ENCODE measurements at places on chromosomes 6 and 20. TPM values are rescaled to one million over a fixed set of nuclear protein-coding genes. Genes with fewer than 3 reads are reported as not detected.

DNA sequence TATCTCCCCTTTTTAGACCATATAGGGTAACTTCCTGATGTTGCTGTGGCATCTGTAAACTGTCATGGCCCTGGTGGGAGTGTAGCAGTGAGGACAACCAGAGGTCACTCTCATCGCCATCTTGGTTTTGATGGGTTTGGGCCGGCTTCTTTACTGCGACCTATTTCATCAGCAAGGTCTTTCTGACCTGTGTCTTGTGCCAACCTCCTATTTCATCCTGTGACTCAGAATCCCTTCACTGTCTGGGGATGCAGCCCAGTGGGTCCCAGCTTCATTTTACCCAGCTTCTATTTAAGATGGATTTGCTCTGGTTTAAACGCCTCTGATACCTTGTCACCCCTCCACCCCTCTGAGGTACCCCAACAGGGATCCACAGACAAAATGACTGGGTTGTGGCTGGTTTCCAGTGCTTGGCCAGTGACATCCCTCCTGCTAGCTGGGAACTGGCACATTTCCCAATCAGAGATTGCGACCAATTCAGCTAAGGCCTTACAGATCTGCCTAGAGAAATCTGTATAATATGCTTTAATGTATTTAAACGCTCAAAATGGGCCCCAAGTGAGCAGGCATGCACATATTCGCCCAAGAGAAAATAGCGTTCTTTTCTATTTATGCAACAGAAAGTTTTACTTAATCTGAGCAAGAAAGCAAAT, 315.6 kb upstream of the QKI start:
- no peak for DNase-seq

DNA sequence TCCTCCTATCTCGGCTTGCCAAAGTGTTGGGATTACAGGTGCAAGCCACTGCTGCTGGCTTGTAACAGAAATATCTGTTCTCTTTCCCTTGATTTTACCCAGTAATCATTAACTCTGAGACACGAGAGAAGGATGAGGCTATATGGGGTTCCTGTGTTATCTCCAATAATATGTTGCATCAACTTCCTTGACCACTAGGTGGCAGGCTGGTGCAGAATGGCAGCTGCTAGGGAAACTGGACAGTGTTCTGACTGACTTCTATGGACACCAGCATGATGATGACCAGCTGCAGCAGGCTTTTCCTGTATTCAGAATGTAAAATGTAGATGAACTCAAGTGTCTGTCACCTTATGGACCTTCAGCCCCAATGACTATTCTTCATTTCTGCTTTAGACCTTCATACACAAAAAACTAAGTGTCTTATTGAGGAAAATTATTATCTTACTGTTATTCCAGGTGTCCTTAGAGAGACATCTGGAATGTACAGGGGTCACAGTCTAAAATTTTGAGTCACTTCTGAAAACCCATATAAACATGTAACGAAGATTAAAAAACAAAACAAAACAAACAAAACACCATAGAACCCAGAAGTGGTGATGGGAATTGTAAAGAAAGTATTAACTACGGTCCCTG, 20.4 kb upstream of the CD109 start:
- DNase-seq, result peak; percentile 88

GRCh38 chr20:20624914-20625313, 87.5 kb downstream of the RALGAPA2 start:
- DNase-seq, result no peak

GRCh38 chr6:28251661-28252008, 434 bp downstream of the ZKSCAN4 start:
- DNase-seq, result no peak

- DNase-seq, result no peak
These were observed 69.7 kb upstream of the PMEPA1 start for GRCh38 chr20:57779401-57780003.

DNA sequence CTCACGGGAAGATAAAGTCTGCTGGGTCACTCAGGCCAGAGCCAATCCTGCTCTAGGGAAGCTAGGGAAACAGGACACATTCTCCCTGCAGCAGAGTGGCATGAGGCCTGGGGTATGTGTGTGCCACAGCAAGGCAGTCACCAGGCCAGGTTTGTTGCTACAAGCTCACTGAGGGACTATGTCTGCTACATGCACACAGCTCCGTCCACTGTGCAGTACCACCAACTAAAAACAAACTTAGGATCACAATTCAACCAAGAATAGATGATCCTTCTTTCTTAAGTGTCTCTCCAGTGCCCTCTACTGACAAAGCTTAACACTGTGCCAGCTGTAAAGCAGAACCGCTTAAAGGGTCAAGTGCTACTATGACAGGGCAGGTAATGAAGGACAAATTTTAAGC, 192.5 kb downstream of the PTPRK start:
- no peak for DNase-seq

- no peak for DNase-seq
These were observed 789.3 kb downstream of the FRK start for GRCh38 chr6:115271434-115271833.

- DNase-seq, result no peak
These were observed 10.8 kb downstream of the ASXL1 start for GRCh38 chr20:32368925-32369324.

GRCh38 chr20:53077373-53078205, 105.4 kb downstream of the TSHZ2 start:
- DNase-seq, result no peak

GRCh38 chr6:163748036-163748435, 333.5 kb downstream of the QKI start:
- DNase-seq, result no peak

DNA sequence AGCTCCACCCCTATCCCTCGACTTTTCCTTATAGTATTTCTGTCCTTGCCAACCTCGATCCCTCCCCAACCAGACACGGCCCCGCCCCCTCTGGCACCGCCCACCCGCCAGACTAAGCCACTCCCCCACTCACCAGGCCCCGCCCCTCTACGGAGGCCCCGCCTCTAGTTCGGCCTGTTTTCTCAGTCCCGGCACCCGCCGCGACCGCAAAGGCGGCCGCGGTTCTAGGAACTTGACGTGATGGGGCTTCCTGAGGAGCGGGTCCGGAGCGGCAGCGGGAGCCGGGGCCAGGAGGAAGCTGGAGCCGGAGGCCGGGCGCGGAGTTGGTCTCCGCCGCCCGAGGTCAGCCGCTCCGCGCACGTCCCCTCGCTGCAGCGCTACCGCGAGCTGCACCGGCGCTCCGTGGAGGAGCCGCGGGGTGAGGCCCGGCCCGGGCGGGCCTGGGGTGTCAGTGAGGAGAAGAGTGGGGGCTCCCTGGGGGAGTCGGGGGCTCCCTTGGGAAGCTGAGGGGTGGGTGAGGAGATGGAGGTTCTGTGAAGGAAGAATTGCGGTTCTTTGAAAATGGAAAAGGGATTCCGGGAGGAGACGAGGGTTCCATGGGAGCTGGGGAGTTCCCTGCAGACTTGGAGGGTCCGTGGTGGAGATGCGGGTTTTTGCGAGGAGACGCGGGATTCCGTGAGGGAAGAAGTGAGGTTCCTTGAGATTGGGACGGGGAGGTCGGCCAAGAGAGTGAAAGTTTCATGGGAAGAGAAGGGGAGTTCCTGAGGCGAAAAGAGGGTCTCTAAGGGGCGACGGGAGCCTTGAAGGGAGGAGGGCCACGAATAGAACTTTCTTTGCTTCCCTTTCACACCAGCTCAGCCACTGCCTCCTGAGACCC, at the start of gene ACSS2:
TSS of gene ACSS2 (plus strand) at position 207 of the 877 bp plus-strand sequence. CDS start at position 241, 34 bp downstream.
- peak; percentile 100 for DNase-seq

DNA sequence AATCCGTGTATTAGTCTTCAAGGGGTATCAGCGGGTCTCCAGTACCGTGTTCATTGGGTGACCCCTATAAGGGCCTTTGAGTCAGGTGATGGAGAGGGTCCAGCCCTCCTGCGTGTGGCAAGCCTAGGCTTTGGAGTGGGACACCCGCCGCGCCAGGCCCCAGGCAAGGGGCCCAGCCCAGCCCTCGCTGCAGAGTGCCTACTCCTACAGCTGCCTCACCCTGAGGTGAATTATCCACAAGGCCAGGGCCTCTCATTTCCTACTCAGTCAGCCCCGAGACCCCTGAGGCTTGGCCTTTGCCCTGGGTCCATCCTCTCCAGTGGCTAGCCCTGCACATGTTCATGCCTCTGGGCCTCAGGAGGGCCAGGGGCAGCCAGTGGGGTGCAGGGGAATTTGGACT, 45.1 kb downstream of the TMEM242 start:
- no peak for DNase-seq

- no peak for DNase-seq
These were observed 1.2 kb upstream of the CALHM6 start for GRCh38 chr6:116459927-116460326.

GRCh38 chr6:122352981-122353664, 46.3 kb upstream of the HSF2 start:
- no peak for DNase-seq

DNA sequence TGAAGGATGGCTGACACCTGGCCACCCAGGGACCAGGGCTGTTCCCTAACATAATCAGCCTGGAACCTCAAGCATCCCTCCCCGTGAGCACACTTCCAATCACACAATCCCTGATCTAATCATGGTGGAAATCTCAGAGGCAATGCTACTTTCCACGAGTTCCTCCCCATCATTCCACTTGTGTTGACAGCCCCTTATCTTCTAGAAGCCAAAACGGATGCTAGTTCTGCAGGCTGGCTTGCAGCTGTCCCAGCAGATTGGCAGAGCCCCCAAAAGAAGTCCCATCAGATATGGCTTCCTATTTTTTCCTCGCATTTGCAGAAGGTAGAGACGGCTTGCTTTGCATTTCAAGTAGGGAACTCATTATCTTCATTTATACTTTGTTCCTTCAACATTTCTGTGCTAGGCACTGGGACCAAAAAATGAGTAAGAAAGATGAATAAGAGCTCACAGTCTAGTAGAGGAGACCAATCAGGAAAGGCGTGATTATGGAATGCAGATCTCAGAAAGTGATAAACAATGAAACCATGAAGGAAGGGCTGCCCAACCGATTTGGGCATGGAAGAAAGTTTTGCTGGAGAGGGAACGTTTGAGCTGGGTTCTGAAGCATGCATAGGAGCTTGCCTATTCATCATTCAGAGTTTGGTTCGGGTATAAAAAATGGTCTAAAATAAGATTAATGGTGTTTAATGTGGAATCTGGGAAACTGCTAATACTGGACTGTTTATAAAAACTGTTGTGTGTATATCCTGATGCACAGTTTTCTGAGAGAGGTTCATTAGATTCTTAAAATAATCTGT, 44.6 kb upstream of the TBC1D7 start:
- DNase-seq, result no peak

DNA sequence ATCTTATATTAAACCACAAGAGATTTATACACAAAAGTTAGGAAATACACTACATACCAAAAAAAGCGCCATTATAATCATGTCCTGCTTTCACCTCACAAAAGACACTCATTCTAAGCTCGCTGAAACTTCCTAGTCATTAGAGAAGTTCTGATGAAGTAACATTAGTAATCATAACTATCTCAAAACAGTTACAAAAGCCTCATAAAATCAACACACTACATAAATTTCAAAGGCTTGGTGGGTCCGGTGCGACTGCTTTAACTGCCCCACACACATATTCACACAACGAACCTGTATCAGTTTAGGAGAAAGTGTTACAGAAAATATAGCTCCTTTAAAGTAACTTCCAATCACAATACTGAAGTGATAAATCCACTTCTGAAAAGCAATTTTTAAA, 1.9 kb downstream of the PHIP start:
- no peak for DNase-seq

DNA sequence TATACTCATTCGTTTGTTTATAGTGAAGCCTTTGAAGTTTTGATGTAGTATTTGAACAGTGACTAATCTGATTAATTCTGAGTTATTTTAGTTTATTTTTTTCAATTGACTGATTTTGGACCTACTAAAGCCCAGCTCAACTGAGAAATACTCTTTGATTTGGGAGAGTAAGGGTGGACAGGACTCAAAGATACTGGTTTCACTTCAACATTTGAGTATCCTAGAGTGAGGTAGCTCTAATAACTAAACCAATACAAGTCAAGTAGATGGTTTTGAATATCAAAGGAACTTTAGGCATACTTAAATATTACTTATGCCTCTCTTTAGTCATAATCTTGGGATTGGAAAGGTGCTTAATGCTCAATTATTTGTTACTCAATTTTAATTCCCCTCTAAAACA, 65.6 kb downstream of the ZNF292 start:
- no peak for DNase-seq

DNA sequence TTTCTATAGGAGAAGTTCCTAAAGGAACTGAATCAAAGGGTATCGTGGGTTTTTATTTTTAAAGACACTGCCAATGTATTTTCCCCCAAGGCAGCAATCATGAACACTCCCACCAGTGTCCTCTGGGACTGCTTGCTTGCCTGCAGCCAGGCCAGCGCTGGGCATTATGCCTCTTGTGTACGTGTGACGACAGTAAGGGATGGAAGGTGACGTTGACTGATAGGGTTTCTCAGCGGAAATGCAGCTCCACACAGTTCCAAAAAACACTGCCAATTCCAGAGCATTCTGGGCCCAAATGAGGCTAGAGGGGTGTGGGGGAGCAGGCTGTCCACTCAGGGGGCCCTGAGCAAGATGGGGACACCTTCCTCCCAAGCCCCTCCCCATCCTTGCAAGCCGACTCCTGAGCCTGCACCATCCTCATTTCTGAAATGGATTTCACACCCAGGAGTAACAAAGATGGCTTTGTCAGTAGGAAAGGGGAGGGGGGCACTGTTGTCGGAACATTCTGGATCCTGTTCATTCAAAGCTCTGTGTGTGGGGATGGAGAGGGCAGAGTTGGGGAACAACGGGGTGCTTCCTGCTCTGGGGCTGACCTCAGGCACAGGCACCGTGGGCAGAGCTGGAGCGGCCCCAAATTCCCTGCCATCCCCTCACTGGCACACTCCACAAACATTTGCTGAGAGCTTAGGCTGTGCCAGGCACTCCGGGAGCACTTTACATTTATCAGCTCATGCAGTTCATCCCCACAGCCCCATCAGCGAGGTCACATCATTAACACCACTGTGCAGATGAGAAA, 20.0 kb downstream of the PREX1 start:
- DNase-seq, result no peak

- peak; percentile 47 for DNase-seq
These were observed 6.4 kb downstream of the ACSS1 start for GRCh38 chr20:25051386-25052155.

- no peak for DNase-seq
These were observed 110.3 kb downstream of the CARMIL1 start for GRCh38 chr6:25389471-25389870.

- DNase-seq, result no peak
These were observed 107.1 kb downstream of the COL12A1 start for GRCh38 chr6:75098709-75099108.

Gene CALHM4
- not detected for total RNA-seq

Gene GNAS-AS1
- total RNA-seq, result 0.75 TPM

Gene LAMA2
- 344 TPM for total RNA-seq

Gene GRIK2
- 0.67 TPM for total RNA-seq

Gene AKAP12
- 15.4 TPM for total RNA-seq

Gene SLC22A23
- total RNA-seq, result 3.2 TPM

Gene BMP6
- total RNA-seq, result 2.9 TPM

Gene TRMT11
- total RNA-seq, result 13.3 TPM

Gene PPP1R14C
- 91.5 TPM for total RNA-seq

Gene TULP1
- not detected for total RNA-seq

Gene IL17A
- total RNA-seq, result not detected

Gene PRR18
- total RNA-seq, result 0.13 TPM

Gene RHAG
- not detected for total RNA-seq
